ENCODE measurements at places on chromosomes 5 and 9.

- DNase-seq, result no peak
These were observed 18.6 kb upstream of the TJP2 start for GRCh38 chr9:69155341-69156030.

- no peak for DNase-seq
These were observed 205.2 kb upstream of the EDIL3 start for GRCh38 chr5:84589926-84590325.

DNA sequence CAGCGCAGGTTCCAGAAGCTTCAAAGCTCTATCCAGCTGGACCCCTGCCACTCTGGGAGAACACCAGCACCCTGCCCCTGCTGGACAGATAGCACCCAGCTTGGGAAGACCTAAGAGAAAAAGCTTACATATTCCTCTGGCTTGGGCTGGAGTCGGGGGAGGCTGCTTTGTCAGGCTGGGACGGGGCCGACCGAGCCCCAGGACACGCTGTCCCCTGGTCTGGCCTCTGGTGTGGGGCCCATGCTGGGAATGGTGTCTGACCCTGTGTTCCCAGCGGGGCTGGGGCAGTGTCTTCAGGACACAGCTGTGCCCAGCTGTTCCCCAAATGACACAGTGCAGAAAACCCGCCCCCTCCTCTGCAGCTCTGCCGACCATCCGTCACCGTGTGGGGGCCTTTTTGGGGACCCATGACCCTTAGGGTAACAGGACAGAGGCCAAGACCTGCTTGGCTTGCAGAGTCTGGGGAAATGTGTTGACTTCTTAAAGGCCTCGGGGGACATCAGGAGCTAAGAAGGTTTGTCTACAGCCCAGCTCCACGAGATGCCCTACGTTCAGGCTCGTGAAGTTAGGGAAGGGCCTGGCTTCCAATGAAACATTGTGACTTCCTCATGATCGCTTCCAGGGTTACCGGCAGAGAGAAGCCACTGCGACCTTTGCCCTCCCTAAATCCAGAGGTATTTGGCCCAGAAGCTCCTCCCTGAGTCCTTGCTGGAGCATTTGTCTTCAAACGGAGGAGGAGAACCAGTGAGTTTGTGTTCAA lies 20.4 kb upstream of the SLC2A6 start:
- no peak for DNase-seq

DNA sequence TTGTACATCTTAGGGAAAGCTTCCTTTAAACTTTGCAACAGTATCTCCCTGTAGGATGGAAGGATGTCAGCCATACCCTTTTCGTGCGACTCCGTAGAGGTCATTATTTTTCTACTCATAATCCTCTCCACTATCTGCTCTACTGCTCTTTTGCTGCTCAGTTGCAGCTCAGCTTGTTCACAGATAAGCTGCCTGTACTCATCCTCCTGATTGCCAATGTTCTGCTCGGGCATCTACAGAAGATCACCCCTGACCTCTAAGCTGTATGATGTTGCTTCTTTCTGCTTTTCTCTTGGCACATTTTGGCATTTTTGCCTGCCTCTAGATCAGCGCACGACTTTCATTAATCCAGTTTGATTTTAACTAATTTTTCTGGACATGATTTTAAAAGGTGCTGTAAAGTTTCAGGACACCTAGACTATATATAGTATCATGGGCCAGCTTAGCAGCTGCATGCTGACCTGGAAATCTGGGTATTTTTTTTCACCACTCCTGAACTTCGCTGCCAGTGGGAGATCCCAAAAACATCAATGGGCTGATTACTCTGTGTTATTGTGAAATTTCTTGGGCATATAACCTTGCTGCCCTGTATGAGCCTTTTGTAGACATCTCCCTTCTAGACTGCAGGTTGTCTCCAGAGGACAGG lies 131.2 kb upstream of the ZNF608 start:
- DNase-seq, result no peak

- no peak for DNase-seq
These were observed 23.4 kb downstream of the ZNF462 start for GRCh38 chr9:106886111-106887046.

DNA sequence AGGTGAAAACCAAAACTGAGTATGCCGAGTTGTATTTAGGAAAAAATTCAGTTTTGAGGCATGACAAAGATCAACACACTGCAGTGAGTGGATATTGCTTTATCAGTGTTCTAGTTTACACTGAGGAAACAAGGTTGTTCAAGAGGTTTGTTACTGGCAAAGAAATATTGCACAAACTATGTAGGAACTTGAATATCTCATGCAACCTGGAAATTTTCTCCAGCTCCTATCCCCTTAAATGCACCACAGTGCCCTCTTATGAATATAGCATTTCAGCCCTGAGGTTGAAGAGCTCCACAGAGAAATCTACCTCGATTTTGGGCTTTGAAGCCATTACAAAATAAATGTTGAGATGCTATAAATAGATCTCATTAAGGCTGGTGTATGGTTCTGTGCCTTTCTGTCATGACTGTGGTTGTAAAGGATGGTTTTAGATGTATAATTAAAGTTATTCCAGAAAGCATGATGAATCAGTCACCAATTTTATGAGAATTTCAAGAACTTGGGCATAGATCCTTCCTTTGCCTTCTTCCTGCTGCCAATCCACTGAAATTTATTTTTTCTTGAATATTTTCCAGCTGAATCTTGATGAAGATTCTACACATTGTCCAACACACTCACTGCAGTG lies 159.3 kb downstream of the SPATA31D1 start:
- no peak for DNase-seq

DNA sequence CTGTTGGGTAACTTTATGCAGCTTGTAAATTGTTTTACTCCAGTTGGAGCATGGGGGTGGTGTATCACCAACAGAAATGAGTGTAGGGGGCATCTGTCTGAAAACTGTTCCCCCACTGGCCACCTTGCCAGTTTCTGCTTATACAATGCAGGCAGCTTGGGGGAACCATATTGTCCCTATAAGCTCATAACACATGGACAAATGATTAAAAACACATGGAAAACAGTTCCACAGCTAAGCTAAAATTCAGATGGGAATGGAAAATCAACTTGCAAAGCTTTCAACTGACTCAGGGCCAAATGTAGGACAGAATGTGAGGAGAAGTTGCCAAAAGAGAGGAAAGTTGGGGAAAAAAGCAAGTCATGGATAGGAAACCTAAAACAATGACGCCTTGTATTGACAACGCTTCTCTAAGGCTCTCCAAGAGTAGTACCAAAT lies 7.9 kb upstream of the CER1 start:
- no peak for DNase-seq

- no peak for DNase-seq
These were observed 430.8 kb downstream of the ARHGEF28 start for GRCh38 chr5:74056789-74057164.

DNA sequence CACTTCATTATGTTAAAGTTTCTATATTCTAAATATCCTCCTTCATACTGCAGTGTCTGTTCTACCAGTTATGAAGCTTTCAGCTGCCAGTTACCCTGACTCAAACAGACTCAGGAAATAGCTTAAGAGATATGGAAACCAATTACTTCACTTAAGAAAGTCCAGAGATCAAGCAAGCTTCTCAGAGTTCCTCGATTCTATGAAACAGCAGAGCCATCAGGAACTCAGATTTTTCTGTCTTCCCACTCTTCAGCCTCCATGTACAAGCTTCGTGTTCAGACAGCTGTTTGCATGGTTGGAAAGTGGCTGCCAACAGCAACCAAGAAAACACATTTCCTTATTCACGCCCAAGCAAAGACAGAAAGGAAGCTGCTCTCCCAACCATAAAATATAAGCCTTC lies 216.1 kb downstream of the ACTL7B start:
- no peak for DNase-seq

DNA sequence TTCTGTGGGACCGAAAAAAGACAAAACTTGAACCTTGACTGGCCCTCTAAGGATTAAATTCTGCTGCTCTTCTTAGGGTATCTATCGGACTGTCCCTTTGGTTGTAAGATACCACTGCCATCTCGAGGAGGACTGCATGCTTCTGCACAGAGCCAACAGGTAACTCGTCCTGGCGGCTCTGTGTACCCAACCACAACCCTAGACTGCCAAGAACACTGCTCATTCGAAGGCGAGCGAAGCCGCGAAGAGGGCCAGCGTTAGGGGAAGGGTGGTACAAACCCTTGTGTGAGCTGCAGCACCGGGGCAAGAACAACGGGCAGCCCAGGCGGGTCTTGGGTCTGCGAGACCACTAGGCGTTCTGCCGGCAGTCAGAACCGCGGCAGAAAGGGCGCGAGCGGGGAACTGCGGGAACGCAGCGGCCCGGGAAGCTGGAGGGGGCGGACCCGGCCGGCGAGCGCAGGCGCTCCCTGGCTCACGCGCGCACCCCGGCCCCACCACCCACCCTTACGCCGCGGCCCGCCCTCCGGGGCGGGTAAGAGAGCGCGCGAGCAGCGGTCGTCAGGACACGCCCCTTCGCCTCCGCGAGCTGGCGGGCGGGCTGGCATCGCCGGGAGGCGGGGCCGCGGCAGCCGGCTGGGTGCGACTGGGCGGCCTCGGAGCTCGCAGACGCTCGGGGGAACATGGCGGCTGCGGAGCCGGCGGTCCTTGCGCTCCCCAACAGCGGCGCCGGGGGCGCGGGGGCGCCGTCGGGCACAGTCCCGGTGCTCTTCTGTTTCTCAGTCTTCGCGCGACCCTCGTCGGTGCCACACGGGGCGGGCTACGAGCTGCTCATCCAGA lies at the start of gene ISOC1:
Gene ISOC1, plus strand, starts transcription at position 663 of the 837 bp plus-strand sequence. Its CDS starts 18 bp downstream, at position 681.
- peak; percentile 28 for DNase-seq

DNA sequence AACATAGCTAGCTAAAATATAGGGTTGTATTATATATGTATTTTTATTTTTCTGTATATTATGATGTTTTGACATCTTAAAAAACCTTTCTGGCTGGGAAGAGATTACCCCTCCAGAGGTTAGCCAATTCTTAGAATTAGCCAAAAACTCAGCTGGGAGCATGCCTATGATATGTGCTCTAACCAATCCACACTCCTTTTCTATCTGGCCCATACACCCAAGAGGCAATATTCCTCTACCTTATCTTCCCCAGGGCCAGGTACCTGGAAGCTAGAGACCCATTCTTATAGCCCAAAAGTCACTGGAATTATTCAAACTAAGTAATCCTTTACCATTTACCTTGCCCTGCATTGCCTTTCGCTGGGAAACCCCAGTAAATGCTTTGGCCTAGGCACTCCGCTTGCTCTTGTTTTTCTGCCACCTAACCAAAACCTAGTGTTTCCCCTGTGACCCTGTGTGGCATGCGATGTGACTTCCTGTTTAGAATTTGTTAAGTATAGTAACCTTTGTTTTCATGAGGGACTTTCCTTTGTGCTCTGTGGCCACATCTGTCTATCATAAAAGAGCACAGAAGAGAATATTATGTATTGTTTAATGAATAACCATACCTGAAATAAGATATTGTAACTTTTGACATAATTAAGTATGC lies 37.4 kb downstream of the CSNK1G3 start:
- no peak for DNase-seq

GRCh38 chr5:151295791-151296477 lies 7.6 kb downstream of the SLC36A3 start:
- no peak for DNase-seq

- no peak for DNase-seq
These were observed 49.6 kb upstream of the CPLX2 start for GRCh38 chr5:175821790-175822211.

DNA sequence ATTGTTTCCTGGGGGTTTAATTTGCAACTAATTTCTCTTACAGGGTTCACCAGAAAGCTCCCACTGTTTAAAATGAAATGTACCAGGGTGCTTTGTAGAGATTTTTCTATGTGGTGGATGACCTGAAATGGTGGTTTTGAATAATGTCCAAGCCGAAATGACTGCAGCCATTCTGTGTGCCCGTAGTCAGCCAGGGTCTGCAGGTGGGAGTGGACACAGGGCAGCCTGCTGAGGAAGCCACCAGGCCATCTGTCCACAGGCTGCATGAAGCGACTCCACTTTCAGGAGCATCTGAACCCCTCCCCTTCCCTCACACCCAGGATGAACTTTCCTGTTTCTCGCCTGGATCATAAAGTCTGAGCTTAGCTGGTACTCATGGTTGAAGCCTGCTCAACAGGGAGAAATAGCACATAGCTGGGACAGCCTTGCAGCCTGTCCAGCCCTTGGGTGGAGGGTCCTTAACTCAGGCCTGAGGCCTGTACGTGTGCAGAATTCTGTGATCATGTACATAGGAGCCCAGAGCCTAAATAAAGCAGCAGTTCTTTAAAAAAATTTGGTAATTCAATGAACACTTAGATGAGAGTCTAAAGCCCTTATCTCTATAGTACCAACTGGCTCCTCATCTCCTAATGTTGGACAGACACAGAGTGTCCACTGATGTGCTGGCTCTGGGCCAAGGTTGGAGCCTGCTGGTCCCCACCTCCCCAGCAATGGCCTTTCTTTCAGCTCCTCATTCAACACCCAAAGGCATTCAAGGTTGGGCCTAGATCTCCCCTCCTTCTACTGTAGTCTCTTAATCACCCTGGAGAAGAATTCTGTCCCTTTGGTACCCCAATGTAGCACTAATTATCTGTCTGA lies 72.8 kb downstream of the SHB start:
- no peak for DNase-seq

GRCh38 chr5:43231977-43232376 lies 40.0 kb downstream of the NIM1K start:
- DNase-seq, result no peak

- DNase-seq, result no peak
These were observed 323.6 kb downstream of the HCN1 start for GRCh38 chr5:45372629-45373028.

GRCh38 chr9:101758304-101758930 lies 20.0 kb upstream of the GRIN3A start:
- no peak for DNase-seq

All from NCI-H2081 treated with DMSO at 0.1 percent for 48 hours (cell line).